Stimulated activated CD8-positive, alpha-beta memory T cell treated with anti-CD3 and anti-CD28 coated beads, Interleukin-7, amount 100 ng/mL, for 1 hour (primary cell): ENCODE measurements at places on chromosomes 2 and 18.

GRCh38 chr18:63374540-63374939 lies 7.5 kb upstream of the KDSR start:
- no peak for DNase-seq

DNA sequence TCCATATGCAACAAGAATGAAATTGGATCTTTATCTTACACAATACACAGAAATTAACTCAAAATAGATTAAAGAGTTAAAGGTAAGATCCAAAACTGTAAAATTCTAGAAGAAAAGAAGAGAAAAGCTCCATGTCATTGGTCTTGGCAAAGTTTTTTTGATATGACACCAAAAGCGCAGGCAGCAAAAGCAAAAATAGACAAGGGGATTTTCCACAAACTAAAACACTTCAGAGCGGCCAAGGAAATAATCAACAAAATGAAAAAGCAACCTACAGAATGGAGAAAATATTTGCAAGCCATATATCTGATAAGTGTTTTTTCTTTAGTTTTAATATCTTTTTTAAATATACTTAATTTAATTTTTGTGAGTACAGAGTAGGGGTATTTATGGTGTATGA lies 112.8 kb upstream of the CAB39 start:
- DNase-seq = no peak

DNA sequence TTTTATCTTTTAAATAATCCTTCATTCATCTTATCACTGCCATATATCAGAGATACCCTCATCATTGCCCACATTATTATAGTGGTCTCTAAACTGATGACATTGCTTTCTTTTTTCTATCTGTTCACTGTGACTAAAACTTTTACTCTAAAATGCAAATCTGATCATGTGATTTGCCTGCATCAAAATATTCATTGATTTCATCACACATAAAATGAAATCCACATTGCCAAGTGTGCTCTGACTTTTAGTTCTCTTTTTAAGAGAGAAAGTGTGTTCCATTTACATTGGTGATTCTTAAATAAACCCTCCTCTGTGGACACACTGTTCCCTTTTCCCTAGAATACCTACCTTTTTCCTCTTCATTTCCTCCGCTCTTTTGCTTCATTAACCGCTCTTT lies 7.5 kb downstream of the REL start:
- DNase-seq = no peak

- no peak for DNase-seq
These were observed 24.1 kb downstream of the GATA6 start for GRCh38 chr18:22193466-22193865.

- DNase-seq = no peak
These were observed 2.7 kb downstream of the CDH7 start for GRCh38 chr18:65753520-65753919.

- no peak for DNase-seq
These were observed 410.0 kb downstream of the CDH19 start for GRCh38 chr18:66193938-66194337.

DNA sequence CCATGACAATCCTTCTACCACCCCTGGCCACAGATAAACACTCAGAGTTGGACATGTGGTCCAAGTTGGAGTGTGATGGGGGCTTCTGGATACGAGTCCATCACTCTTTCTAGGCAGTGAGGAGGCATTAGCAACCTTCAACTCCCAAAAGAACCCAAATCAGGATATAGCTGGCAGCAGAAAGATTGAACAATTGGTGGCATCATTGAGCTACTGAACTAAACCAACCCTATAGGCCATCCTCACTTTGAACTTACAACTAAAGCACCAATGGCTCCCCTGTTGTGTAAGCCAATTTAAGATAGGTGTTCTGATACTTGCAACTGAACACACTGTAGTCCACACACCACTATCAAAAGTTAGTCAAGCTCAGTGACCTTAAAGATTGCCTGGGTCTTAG lies 24.0 kb upstream of the MARCO start:
- no peak for DNase-seq

DNA sequence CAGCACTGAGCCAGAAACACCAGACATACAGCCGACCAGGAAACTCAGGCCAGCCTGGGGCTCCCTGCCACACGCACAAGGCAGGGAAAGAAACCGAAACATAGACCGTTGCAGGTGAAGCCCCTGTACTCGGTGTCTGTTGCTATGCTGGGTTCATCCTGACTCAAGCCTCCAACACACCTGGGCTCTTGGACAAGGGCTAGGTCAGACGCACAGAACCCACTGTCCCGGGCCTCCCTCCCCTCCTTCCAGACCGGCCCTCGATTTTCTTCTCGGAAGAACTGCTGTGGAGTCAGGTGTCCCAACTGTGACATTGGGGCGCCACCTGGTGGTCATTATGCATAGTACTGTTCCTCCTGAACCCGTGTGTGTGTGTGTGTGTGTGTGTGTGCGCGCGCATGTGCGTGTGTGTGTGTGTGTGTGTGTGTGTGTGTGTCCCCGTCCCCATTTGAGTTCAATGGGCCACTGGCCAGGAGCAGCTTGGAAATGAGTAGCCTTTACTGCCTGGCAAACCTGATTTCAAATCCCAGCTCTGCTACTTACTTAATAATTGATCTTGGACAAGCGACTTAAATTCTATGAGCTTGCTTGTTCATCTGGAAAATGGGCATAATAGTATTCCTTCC lies 55.4 kb upstream of the GLI2 start:
- peak; percentile 48 for DNase-seq

DNA sequence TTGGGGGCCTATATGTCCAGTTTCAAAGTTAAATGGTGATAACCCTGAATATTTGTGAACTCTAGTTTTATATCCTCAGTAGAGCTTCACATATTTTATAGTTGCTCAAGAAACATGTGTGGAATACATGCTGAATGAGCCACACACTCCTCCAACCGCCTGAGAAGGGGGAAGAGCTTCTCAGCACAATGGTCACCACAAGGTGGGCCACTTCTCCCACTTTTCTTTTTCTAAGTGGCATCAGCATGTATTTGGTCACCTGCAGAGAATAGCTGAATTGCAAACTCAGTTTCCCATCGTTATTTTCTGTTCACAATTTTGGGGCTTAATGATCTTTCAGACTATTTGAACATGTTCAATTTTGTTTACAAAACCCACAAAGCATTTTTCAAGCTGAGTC lies 340.5 kb downstream of the PARD3B start:
- no peak for DNase-seq

GRCh38 chr2:11551569-11552259 lies 17.9 kb downstream of the GREB1 start:
- no peak for DNase-seq

DNA sequence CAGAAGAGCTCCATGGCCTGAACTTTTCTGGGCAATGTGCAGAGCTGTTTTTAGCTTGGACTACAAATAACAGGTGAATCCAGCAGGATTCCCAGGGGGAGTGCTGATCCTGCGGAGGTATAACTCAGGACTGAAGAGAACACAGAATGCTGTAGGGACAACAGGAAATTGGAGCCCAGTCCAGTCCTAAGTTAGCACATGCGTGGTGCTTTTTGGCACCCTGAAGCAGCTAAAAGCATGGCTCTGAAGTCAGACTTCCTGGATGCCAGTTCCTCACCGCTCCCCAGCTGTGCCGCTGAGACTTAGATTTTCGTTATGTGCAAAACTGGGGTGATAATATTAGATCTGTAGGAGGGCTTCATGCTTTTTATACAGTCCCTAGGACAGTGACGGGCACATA lies 58.6 kb downstream of the GALR1 start:
- no peak for DNase-seq

DNA sequence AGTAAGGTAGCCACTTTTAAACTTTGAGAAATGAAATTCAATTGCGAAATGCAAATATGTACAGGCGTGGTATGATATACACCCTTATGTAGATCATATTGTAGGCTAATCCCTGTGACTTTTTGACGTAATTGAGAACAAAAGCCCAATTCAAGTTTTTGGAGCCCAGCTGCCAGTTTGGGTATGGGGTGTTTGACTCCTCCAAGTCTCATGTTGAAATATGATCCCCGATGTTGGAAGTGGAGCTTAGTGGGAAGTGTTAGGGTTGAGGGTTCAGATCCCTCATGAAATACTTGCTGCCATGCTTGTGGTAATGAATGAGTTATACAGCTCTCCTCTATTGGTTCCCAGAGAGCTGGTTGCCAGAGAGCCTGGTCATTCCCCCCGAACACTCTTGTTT lies 1666.8 kb downstream of the SUCLG1 start:
- DNase-seq = no peak

DNA sequence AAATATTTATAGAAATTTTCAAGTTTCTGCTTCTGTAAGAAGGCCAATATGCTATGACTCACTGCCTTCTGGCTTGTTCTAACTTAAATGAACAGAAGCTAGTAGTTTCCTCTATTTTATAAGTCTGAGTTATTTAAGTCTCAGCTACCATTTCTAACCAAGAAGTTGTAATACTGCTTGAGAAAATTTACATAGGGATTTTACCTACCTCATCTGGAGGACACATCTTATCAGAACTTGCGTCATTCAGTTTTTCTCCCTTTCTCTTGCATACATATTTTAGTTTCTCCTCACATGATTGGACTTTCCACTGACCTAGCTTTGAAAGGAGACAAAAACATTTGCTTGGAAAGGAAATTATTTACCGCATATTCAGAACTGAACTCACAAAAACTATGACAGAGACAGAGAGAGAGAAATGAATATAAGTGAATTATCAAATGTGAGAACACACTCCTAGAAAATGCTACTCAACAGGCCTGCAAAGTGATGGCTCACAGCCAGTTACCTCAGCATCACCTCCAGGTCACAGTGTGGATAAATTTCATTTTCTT lies 81.1 kb upstream of the CD302 start:
- no peak for DNase-seq

- no peak for DNase-seq
These were observed 54.3 kb downstream of the VSNL1 start for GRCh38 chr2:17594533-17595401.

GRCh38 chr2:11616851-11617415 lies 53.1 kb downstream of the NTSR2 start:
- DNase-seq = no peak

GRCh38 chr2:119463136-119463535 lies 31.5 kb downstream of the TMEM37 start:
- no peak for DNase-seq

DNA sequence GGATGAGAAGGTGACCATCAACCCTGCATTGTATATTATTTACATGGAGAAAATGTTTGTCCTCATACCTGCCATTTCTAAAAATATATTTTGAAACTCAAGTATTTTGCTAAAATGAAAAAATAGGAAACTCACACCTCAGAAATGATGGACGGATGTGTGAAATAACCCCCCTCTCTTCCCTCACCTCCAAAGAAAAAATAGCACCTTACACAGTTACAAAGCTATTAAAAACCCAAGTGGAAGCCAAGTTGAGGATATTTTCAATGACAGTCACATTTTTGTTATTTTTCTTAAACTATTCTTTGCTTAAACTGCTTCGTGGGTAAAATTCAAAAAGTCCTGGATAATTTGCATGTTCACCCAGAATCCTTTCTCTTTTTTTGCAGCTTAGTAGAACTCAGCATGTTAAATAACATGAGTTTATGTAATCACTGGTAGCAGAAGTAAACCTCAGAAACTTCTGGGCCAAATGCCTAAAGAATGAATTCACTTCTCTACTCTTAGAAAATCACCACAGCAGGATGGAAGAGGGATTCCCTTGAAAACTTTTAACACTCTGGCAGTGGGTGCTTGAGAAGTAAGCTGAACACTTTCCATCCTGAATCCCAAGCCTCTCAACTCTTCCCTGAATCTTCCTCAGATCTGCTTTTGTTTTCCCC lies 768 bp downstream of the DSC1 start:
- no peak for DNase-seq

- DNase-seq = no peak
These were observed 210.9 kb upstream of the SMAD7 start for GRCh38 chr18:49161627-49162026.

DNA sequence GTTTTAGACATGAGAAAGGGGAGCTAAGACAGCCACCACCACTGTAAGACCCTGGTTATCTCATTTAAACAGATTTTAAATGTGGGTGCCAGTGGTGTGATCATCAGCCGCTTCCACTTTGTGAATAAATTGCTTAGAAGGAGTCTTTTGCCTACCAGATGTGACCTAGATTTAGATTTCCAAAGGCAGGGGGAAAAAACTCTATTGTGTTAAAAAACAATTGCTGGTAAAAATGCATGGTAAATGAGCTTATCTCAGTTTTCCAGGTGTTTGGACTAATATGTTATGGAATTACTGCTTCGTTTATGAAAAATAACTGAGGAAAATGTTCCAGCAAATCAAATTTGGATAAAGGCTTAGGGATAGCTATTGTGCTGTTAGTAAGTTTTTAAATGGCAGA lies 466.3 kb upstream of the RAB12 start:
- DNase-seq = no peak

DNA sequence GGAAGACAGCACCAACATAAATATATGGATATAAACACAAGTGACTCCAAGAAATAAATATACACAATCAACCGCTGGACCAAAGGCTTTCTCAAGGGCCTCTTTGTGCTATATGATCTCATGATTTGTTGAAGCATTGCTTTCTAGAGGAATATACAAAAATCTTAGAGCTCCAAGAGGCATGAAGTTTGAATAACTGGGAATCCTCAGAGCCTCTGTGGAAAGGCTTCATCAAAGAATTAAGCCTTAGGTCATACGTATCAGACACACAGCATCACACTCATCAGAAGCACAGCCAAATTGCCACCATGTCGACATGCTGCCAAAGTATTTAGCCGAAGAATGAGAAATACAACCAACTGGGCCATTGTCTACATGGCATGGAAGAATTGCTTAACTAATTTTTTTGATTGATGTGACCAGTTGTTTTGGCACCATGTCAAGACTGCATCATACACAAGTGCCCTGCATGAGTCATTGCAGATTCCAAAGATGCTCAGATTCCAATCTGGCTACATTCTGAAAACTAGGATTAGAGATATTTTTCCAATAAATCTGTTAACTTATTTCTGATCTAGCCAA lies 860.6 kb upstream of the ZEB2 start:
- DNase-seq = no peak

DNA sequence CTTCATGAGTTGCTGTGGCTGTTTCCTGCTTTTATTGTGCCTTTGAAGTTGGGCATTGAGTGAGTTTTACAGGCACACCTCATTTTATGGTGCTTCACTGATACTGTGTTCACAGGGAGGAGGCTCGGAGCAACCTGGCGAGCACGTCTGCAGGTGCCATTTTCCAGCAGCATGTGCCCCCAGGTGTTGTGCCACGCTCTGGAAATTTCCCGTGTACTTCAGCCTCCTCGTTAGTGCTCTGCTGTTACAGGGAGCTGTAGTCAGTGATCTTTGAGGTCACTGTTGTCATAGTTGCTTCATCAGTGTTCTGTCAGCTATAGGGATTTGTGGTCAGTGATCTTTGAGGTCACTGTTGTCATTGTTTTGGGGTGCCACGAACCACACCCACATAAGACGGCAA lies 20.1 kb downstream of the CTDP1 start:
- DNase-seq = no peak

DNA sequence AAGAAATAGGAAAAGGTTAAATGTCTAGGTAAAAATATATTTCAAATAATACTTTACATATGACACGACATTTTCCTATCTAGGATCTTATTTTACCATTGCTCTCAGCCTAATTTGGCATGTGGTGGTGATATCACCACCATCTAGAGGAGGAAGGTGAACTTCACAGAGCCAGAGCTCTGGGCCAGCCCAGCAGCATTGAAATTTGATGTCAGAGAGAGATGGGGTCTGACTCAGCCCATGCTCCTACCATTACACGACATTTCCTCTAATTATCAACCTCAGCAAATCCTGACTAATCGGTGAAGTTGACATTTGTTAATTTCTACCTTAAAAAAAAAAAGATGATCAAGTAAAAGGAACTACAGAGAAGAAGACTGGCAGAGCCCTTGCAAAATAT lies 42.3 kb downstream of the LRRTM4 start:
- DNase-seq = no peak

- DNase-seq = no peak
These were observed 125.7 kb upstream of the EPAS1 start for GRCh38 chr2:46171411-46171953.
